GM23248 (cell line): ENCODE measurements at places on chromosomes 3 and 15. TPM values are rescaled to one million over a fixed set of nuclear protein-coding genes. Genes with fewer than 3 reads are reported as not detected.
A peak's percentile ranks its signal among the peaks of the same experiment; 100 is the strongest.

Gene THPO
- not detected in 2 replicates for total RNA-seq

Gene ARIH2
- 80.8 and 102 TPM in 2 replicates for total RNA-seq

DNA sequence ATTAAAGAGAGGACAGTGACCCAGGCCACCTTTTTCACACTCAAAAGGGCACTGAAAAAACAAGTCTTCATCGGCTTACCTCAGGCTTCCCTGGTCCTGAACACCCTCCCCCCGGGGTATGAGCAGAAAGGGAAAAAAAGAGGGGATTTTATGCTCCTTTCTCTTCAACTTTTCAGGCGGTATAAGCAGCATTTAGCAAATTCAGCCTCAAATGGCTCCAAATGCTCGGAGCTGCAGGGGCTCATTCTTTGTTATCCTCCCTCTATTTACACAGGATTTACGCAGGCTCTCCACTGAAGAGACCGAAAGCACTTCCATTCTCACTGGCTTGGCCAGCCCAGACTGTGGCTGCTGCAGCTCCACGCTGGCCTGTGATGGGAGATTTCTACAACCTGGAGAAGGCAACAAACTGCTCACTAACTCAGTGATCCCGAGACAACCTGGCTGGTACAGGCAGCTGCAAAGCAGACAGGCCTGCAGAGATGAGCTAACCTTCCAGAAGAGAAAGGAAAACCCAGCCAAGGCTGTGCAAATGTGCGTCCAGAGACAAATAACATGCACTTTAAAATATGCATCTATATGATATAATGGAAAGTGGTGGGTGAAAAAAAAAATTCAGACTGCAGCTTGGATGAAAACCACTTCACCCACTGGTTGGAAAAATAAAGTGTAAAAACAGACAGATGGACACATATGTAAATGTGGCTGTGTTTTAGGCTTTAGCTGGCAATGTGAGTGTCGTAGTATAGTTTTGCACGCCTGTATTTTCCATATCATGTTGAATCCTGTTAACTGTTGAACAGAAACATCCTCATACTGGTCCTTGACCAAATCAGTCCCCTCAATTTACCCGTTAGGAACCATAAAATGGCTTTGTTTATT lies 54.2 kb downstream of the MEIS2 start:
- no peak overlapping the region for H3K27ac ChIP-seq
- no peak for DNase-seq
- peaks cover 11% of the 10 kb centered on the region for H3K4me1 ChIP-seq

DNA sequence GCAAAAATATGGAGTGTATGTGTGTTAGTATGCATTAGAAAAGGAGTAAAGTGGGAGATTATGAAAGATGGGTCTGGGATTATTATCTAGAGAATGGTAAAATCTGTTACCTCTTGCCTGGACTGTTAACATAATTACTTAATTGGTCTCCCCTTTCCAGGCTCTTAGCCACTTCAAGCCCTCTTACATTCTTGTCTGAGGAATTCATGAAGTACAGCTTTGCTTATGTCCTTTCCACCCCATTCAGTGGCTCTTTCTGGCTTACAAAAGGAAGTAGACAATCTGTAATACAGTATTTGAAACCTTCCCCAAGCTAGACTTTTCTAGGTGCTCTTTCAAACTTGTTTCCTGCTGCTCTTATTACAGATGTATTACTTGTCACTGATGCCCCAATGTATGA lies 129.8 kb downstream of the MBNL1 start:
- H3K27me3 ChIP-seq, result no peaks in the 10 kb centered on the region
- no peak for DNase-seq
- peak overlapping the region; percentile 57 for H3K27ac ChIP-seq
- peaks cover 55% of the 10 kb centered on the region for H3K4me1 ChIP-seq

DNA sequence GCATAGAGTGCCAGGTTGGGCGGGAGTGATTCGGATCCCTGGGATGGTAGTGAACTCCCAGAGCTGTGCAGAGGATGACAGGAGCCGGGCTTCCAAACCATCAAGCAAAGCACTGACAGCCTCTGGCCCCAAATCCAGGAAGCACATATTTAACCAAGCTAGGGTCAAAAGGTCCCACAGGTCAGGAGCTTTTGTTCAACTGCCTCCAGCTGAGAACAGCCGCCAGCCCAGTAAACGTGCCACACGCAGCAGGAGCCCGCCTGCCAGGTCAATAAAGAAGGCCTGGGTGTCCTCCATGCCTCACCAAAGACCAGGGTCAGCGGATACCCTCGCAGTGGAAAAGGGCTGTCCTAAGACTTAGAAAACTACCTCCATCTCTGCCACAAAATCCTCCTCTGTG lies 184.7 kb upstream of the LINGO1 start:
- no peaks in the 10 kb centered on the region for H3K4me1 ChIP-seq
- H3K4me3 ChIP-seq, result no peak overlapping the region
- DNase-seq, result no peak
- H3K27me3 ChIP-seq, result peaks cover 54% of the 10 kb centered on the region
- no peak overlapping the region for H3K27ac ChIP-seq

- no peak for DNase-seq
- H3K4me1 ChIP-seq, result peaks cover 43% of the 10 kb centered on the region
- H3K27me3 ChIP-seq, result no peaks in the 10 kb centered on the region
- H3K4me3 ChIP-seq, result no peak overlapping the region
- H3K27ac ChIP-seq, result no peak overlapping the region
Observed at GRCh38 chr3:151971814-151972579, 98.6 kb downstream of the SUCNR1 start.
